ENCODE measurements at places on chromosomes 13 and 19. TPM values are rescaled to one million over a fixed set of nuclear protein-coding genes. Genes with fewer than 3 reads are reported as not detected.

DNA sequence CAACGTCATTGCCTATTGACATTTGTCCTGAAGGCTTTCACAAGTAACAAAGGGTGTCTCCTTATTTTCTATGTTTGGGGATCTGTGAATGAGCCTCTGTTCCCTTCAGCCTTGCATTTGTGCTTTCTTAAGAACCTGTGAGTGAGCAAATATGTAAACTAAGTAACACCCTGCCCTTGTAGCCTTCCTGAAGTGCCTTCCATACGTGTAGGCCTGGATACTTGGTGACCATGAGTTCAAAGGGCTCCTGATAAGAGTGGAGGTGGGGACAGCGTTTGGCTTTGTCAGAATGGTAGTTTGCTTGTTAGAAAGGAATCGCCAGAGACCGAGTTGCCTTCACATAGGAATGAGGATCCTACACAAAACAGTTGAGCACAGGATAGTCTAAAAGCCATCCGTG lies 14.5 kb upstream of the CCDC97 start:
- DNase-seq = no peak

GRCh38 chr13:52954838-52955237 lies 73.8 kb upstream of the OLFM4 start:
- DNase-seq = no peak

- no peak for DNase-seq
Observed at GRCh38 chr13:34428911-34429310, 513.2 kb upstream of the NBEA start.

GRCh38 chr13:49217962-49218492 lies 2.1 kb upstream of the MLNR start:
- DNase-seq = no peak

- peak; percentile 89 for DNase-seq
Observed at GRCh38 chr19:34480971-34481841, at the start of gene WTIP. WTIP (plus strand) TSS chr19:34481758; CDS start chr19:34481975, 217 bp downstream.

DNA sequence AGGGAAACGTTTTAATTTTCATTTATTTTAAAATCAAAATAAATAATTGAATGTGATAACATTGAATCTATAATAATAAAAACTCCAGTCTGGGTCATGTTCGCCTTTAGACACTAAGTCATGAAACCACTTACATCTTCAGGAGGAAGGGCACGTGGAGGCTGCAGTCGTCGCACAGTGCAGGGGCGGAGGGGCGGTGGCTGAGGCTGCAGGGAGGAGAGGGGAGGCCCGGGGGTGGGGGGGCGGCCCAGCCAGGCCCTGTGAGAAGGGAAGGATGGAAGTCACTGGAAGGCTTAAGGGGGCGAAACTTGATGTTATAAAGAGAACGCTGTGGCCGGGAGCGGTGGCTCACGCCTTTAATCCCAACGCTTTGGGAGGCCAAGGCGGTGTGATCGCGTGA lies 14.9 kb upstream of the LATS2 start:
- DNase-seq = no peak

GRCh38 chr13:51626749-51627148 lies 42.5 kb downstream of the WDFY2 start:
- DNase-seq = no peak

GRCh38 chr19:33275933-33276619 lies 26.3 kb downstream of the CEBPA start:
- no peak for DNase-seq

- no peak for DNase-seq
Observed at GRCh38 chr13:30240608-30241007, 66.7 kb downstream of the KATNAL1 start.

DNA sequence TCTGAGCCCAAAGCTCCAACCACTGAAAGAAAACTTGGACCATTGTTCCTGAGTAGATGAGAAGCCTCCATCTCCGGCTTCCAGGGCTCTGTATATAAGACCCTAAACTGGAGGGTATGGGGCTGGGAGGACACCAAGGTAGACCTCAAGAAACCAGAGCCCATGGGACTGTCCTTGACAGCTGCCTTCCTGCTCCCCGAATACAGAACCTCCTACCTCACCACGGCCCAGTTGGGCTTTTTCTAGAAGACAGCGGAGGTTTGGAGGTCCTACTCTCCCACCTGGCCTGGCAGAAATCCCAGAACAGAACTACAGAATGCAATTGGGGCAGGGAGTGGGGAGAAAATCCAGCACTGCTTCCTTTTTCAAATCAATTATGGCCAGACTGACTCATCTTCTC lies 177.3 kb upstream of the ZNF507 start:
- DNase-seq = no peak

GRCh38 chr13:48858122-48858902 lies 117.4 kb upstream of the FNDC3A start:
- no peak for DNase-seq

- no peak for DNase-seq
Observed at GRCh38 chr19:14139944-14140343, 3.6 kb upstream of the ASF1B start.

DNA sequence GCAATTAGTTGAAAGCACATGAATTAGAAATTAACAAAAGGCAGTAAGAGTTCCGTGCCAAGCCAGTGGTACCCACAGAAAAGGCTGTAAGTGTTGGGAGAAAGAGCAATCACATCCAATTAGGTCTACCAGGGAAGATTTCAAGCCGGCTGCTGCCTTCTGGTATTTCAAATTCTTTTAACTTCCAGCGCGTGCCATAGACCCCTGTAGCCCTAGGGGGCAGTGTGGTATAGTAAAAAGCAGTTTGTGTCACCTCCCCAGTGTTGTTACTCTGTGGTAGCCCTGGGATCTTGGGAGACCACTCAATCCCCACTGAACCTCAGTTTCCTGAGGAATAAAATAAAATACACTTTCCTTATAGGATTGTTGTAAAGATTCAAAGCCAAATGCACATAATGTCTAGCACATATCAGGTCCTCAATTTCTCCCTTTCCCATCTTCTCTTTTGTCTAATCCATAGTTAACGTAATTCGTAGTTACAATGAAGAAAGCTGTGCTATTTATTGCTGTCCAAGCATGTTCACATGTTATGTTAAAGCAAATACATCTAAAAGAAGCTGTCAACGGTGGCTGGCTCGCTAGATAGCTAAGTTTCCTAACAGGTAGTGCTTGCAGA lies 230.2 kb downstream of the TDRD3 start:
- peak; percentile 13 for DNase-seq

- DNase-seq = no peak
Observed at GRCh38 chr19:49814010-49814409, 918 bp upstream of the FUZ start.

CGB2 gene
- 2.9 TPM for total RNA-seq

UHRF1 gene
- 16.2 TPM for total RNA-seq

ZNF528 gene
- 7.5 TPM for total RNA-seq

GEMIN7 gene
- 46.0 TPM for total RNA-seq

PCDH9 gene
- 10.4 TPM for total RNA-seq

CYSLTR2 gene
- 0.48 TPM for total RNA-seq

GIPC3 gene
- total RNA-seq = 0.10 TPM

TNFSF9 gene
- 2.4 TPM for total RNA-seq

ERFL gene
- total RNA-seq = 0.36 TPM

MISP3 gene
- 0.70 TPM for total RNA-seq

CYP2A7 gene
- total RNA-seq = not detected

STX10 gene
- 39.7 TPM for total RNA-seq

Measured in astrocyte (in vitro differentiated cells and primary cell).